ENCODE measurements at places on chromosomes 11 and 22.

DNA sequence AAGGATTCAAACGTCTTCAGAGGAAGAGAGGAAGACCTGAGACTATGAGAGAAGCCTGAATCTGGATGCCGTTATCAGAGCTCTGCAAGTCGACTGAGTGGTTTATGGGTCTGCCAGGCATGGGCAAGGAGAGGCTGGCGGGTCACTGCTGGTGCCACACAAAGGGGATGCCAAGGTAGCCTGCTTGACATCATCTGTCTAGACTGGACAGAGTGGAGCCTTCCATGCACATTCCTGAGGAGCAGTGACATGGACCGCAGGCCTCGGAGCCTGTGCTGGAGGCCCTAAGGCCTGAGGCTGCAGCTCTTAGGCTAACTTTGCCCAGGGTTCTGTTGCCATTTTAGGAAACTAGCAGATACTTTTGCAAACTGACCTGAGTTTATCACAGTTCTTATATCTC is 127.4 kb downstream of the WT1 start:
- DNase-seq, result no peak

DNA sequence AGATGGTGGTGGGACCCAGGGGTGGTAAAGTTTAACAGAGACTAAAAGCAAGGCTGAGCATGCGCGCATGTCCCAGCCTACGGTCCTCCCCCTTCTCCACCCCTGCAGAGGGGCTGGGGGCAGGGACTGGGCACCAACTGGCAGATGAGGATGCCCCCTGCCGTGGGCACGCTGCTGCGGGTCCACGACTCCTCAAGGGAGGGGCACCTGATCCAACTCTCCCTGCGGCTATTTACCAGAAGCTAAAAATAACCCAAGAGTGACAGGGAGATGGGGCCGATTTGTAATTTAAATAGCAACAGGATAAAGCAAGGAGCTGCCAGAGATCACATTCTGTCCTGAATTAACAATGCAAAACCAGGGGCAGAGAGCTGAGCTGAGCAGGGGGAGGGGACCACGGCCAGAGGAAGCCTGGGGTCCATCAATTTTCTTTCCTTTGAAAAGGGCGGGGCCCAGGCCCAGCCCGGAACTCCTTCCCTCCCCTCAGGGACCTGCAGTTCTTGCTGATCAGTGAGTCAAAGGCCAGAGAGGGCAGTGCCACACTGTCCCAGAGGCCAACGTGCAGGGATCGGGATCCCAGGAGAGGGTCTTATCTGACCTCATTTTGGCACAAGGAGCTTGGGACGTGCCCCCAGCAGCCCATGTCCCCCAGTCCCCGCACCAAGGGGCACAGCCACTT is 8.1 kb upstream of the DGKZ start:
- DNase-seq, result no peak

DNA sequence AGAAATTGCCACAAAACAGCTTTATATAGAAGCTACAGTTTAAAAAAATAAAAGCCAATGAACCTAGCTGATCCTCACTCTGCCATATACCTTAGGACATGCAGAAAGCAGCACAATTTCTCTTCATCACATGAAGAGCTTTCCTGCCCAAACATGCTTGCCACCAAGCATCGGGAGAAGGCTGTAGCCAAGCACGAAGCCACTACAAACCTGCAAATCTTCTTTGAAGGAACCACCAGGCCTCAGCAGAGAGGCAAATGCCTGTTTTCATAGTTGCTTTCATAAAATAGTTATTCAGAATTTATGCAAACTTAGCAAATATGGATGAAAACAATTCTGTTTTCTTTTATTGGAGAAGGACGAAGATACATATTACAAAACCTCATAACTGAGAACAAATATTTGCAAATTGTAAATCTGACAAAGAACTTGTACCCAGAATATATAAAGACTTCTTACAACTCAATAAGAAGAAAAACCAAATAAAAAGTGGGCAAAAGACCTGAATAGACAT is 100.3 kb downstream of the RBFOX2 start:
- DNase-seq, result no peak

GRCh38 chr22:28947125-28947524 is 63.8 kb downstream of the ZNRF3 start:
- DNase-seq, result no peak

Data from activated T-cell treated with anti-CD3 and anti-CD28 coated beads for 4 hours (primary cell).